ENCODE measurements at places on chromosomes 7 and 10. TPM values are rescaled to one million over a fixed set of nuclear protein-coding genes. Genes with fewer than 3 reads are reported as not detected.

PHF14 gene
- total RNA-seq = 38.4 TPM

HMX2 gene
- not detected for total RNA-seq

GIMAP7 gene
- 101 TPM for total RNA-seq

DRGX gene
- total RNA-seq = not detected

TSPAN12 gene
- total RNA-seq = 43.5 TPM

SLC12A9 gene
- 34.4 TPM for total RNA-seq

GFRA1 gene
- total RNA-seq = 3.7 TPM

MINDY4 gene
- total RNA-seq = 1.8 TPM

ELN gene
- total RNA-seq = 39.5 TPM

MACC1 gene
- 7.0 TPM for total RNA-seq

TMEM26 gene
- 21.0 TPM for total RNA-seq

TBXAS1 gene
- total RNA-seq = 186 TPM

IFIT2 gene
- total RNA-seq = 14.8 TPM

LRRC18 gene
- not detected for total RNA-seq

BMI1 gene
- total RNA-seq = 68.2 TPM

ANKRD30A gene
- total RNA-seq = not detected

ZWINT gene
- 8.8 TPM for total RNA-seq

PRLHR gene
- total RNA-seq = not detected

OR6B1 gene
- not detected for total RNA-seq

WDR86 gene
- total RNA-seq = 48.3 TPM

MOGAT3 gene
- total RNA-seq = not detected

SLC39A12 gene
- 0.37 TPM for total RNA-seq

NKX1-2 gene
- total RNA-seq = not detected

FGFBP3 gene
- 1.2 TPM for total RNA-seq

CDK1 gene
- total RNA-seq = 22.7 TPM

ENO4 gene
- not detected for total RNA-seq

MSMB gene
- not detected for total RNA-seq

C10orf53 gene
- total RNA-seq = not detected

GARIN1A gene
- 0.79 TPM for total RNA-seq

HHEX gene
- 51.9 TPM for total RNA-seq

ASB10 gene
- total RNA-seq = not detected

ACSL5 gene
- 45.5 TPM for total RNA-seq

BTBD16 gene
- not detected for total RNA-seq

COBL gene
- total RNA-seq = 0.09 TPM

STRIP2 gene
- 0.85 TPM for total RNA-seq

HPSE2 gene
- not detected for total RNA-seq

GRID2IP gene
- total RNA-seq = 1.0 TPM

TMEM139 gene
- total RNA-seq = 1.2 TPM

ZNF503 gene
- 8.3 TPM for total RNA-seq
